Fibroblast of skin of abdomen (primary cell): ENCODE measurements at places on chromosomes 16 and 17.
A peak's percentile ranks its signal among the peaks of the same experiment; 100 is the strongest.

- DNase-seq: no peak
Measured at GRCh38 chr16:57759541-57760356, 24.2 kb downstream of the KATNB1 start.

- DNase-seq: no peak
Measured at GRCh38 chr17:33438139-33438538, 145.0 kb upstream of the ASIC2 start.

DNA sequence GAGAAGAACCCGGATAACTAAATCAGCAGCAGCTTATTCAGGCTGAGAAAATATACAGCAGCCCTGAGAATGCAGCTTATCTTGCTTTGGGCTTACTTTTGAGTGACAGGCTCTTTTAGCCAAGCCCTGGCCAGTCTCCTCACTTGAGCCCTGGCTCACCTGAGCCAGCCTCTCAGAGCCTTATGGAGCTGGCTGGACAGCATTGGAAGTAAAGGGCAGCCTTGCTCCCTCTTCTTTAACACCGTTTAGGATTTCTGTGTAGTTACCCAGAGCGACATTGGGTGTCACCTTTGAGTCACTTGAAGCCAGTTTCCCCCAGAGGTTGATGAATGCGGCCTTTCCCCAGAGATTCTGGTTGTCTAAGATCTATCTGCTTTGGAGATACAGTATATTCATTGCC is 7.7 kb upstream of the NPIPB2 start:
- DNase-seq: peak; percentile 59

DNA sequence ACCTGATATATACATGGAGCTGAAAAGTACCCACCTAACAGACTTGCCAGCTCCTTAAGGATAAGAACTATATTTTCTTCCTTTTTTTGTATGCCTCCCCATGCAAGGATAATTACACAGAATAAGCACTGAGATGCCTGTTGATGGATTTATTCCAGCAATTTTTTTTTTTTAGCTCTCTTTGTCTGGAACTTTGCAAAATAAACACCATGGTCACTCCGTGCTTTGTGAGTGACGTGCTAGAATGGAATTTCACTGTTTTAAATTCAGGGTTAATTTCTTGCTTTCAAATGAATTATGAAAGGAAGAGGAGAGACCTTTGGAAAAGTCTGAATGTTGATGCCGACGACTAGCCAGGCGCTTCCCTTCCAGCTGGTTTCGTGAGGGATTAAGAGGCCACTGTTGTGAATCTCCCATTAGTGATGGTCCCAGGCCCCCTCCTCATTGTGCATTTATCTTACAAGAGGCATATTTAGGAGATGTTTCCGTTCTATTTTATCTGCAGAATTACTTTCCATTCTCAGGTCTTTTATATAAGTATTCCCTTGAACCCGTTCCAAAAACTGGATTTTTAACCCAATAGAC is 529.1 kb downstream of the WWOX start:
- DNase-seq: peak; percentile 55

- DNase-seq: no peak
Measured at GRCh38 chr17:80718428-80718827, 173.8 kb downstream of the RPTOR start.

GRCh38 chr17:30153463-30153862 is 36.8 kb downstream of the NSRP1 start:
- DNase-seq: no peak

DNA sequence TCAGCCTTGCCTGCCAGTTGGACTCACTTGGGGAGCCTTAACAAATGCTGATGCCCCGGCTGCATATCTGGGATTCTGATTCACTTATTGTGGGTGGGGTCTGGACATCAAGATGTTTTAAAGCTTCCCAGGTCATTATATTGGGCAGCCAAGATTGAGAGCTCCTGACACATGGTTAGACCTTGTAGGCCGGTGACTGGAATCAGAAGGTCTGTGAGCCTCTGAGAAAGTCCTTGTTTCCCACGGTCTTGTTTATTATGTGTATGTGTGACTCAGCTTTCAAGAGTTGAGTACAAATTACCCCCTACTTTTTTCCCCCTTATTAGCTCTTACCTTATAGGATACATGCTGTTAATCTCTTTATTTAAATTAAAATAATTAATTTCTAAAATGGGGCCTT is 103.5 kb downstream of the ABCC1 start:
- no peak for DNase-seq

GRCh38 chr17:44093231-44093900 is 22.8 kb downstream of the G6PC3 start:
- DNase-seq: no peak

DNA sequence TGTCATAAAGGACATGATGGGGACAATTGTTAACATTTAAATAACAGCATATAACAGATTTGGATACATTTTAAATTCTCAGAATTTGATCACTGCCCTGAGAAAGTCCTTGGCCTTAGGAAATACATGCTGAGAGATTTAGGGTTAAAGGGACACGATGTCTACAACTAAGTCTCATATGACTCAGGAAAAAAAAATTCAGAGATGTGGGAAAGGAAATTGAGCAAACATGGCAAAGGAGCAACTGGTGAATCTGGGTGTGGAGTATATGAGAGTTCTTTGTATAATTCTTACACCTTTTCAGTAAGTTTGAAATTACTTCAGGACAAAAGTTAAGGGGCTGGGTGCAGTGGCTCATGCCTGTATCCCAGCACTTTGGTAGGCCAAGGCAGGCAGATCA is 18.2 kb downstream of the MPP3 start:
- DNase-seq: peak; percentile 64

DNA sequence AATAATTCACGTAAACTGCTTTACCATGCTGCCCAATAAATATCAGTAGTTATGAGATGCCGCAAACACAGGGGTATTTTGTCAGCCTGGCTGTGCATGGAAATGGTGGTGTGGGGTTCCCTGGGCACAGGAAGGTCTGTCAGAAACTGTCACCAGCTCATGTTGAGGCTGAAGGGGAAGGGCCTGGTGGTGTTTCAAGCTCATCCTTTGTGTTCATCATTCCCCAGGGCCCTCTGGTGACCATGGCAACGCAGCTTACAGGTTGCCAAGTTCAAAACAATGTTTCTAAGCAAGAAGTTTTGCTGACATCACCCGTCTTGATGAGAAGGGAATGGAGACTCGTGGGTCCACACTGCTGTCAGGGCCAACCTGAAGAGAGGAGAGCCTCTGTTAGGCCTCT is 348.9 kb upstream of the C16orf82 start:
- DNase-seq: no peak

GRCh38 chr17:69725146-69725545 is 310.6 kb downstream of the MAP2K6 start:
- no peak for DNase-seq

GRCh38 chr17:40536295-40537171 is 28.7 kb downstream of the CCR7 start:
- DNase-seq: peak; percentile 40

GRCh38 chr17:62906881-62907280 is 59.2 kb upstream of the TANC2 start:
- DNase-seq: no peak

DNA sequence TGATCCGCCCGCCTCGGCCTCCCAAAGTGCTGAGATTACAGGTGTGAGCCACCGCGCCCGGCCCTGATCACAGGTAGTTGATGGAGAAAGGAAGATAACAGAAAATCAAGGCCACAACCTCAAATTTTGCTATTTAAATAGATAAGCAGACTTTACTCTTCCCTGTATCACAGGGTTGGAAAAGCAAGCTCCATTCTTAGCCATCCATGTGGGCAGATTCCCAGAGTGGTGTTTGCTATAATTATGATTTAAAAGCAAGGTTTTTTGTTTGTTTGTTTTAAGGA is 44.4 kb downstream of the TUBD1 start:
- no peak for DNase-seq

GRCh38 chr16:46790599-46791270 is 40.2 kb downstream of the C16orf87 start:
- no peak for DNase-seq

GRCh38 chr16:85645021-85645589 is 32.0 kb downstream of the GSE1 start:
- DNase-seq: no peak

- DNase-seq: peak; percentile 49
Measured at GRCh38 chr16:57564571-57565270, 22.3 kb downstream of the ADGRG5 start.

DNA sequence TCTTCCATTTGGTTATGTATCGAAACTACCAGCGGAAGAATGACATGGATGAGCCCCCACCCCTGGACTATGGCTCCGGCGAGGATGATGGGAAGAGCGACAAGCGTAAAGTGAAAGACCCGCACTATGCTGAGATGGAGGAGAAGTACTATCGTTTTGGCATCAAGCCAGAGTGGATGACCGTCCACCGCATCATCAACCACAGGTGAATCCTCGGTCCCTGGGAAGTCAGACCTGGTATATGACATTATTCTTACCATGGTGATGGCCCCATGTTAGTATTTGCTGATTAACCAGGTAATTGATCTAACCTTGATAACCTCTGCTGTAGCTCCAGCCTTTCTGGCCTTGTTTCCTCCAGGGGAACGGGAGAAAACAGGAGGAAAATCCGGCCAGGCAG is 8.5 kb downstream of the CHD3 start:
- no peak for DNase-seq

DNA sequence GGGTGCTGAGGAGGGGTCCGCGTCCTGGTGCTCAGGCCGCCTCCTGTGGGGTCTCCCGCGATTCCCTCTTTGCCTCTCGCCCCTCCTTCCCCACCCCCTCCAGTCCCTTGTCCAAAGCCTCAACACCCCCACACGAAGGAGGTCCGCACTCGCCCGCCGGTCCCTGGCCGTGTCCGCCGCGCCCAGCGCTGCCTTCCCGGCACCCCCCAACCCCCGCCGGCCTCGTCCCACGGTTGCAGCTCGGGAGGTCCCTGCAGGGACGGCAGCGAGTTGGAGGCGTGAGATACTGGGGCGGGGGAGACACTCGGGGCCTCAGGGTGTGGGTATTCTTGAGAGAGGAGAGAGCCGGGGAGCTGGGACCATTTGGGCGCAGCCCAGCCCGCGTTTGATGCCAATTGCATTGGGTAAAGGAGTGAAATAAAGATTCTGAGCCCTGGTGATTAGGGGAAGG is 468 bp downstream of the FLYWCH2 start:
- peak; percentile 6 for DNase-seq

DNA sequence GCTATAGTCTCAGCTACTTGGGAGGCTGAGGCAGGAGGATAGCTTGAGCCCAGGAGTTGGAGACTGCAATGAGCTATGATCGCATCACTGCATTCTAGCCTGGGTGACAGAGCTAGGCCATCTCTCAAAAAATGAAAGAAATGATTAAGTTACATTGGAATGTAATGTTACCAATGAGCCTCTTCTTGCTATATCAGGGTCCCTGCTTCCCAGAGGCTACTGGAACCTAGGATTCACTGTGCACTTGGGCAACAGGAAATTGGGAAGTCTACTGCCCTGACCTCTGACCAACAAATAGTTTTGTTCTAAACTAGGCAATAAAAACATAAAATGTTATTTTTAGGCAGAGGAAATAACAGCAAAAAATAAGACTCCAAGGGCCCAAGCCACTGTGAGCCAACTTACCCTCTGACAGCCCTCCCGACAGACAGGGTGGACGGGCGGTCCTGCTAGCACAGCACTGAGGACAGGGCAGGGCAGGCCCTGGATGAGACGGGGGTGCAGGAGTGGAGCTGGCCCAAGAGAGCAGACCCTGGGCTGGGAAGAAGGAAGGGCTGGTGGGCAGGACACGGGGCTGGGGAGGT is 27.5 kb downstream of the NSMCE1 start:
- peak; percentile 67 for DNase-seq

DNA sequence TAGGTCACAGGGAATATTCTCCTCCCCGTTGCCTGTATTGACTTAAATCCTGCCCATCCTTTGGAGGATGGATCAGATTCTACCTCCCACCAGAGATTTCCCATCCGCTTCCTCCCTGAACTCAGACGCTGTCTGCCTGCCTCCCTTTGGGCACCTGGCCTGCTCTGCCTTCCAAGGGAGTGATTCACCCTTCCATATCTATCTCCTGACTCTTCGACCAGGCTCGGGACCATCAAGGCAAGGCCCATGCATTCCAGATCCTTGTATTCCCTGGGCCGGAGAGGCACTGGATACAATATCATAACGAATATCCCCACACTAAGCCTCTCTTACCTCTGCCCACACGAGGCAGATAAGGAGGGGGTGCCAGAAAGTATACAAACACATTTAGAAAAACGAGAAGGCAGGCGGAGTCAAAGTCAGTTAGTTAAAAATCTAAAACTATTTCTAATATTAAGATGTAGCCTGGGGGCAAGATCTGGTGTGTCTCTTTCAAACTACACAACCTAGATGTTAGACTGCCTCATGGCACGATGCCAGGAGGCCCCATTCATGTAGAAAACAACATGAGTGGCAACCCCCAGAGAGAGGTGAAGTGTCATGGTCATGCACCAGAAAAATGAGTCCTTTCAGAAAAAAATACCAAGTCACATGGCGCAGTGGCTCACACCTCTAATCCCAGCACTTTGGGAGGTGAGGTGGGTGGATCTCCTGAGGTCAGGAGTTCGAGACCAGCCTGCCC is 9.2 kb downstream of the PMP22 start:
- DNase-seq: peak; percentile 64

DNA sequence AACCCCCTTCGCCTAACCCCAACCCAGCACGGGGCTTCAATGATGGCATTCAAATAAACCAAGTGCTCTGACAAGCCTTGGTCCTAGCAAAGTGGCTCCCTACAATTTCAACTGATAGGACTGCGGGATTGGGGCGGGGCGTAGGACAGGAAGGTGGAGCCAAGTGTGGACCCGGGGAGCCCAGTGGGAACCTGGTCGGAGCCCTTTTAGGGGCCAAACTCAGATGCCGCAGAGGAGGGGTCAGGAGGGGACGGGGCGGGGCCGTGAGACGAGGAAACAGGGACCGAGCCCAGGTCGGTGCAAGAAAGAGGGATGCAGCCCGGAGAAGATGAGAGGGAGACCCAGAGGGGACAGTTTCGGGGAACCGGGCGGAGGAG is 13.2 kb upstream of the CDIPT start:
- DNase-seq: no peak

DNA sequence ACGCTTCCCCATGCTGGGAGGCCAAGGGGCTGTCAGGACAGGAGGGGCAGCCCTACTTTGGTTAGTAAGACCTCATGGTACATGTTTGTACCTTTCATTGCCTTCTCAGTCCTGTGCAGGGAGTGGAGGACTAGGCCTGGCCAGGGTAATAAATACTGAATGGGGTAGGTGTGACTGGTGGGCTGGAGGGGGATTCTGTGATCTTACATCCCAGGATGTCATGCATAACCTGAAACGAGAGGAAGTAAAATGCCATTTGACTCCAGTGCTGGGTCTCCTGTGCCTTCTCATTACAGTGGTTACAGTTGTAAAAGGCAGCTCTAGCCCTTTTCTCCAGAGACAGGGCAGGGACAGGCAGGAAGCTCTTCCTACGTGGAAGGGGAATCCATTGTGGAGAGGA is 138.2 kb downstream of the AATF start:
- no peak for DNase-seq

- no peak for DNase-seq
Measured at GRCh38 chr16:27258241-27258734, 10.3 kb downstream of the NSMCE1 start.
